ENCODE measurements at places on chromosomes 2 and 18. TPM values are rescaled to one million over a fixed set of nuclear protein-coding genes. Genes with fewer than 3 reads are reported as not detected.

CHRND gene
- not detected for polyA plus RNA-seq

SIX2 gene
- polyA plus RNA-seq: not detected

HAAO gene
- 0.21 TPM for polyA plus RNA-seq

C2orf92 gene
- not detected for polyA plus RNA-seq

CFC1 gene
- polyA plus RNA-seq: not detected

ALPG gene
- not detected for polyA plus RNA-seq

TMEM169 gene
- 2.4 TPM for polyA plus RNA-seq

RAMP1 gene
- 10.8 TPM for polyA plus RNA-seq

G6PC2 gene
- not detected for polyA plus RNA-seq

ADRA2B gene
- not detected for polyA plus RNA-seq

IGFBP5 gene
- polyA plus RNA-seq: not detected

PCARE gene
- not detected for polyA plus RNA-seq

COA5 gene
- 40.8 TPM for polyA plus RNA-seq

MYOM1 gene
- polyA plus RNA-seq: 0.18 TPM

ASXL3 gene
- polyA plus RNA-seq: not detected

CKAP2L gene
- polyA plus RNA-seq: not detected

CIB4 gene
- polyA plus RNA-seq: not detected

TRABD2A gene
- polyA plus RNA-seq: 81.2 TPM

PRKAG3 gene
- polyA plus RNA-seq: not detected

FZD7 gene
- not detected for polyA plus RNA-seq

GFPT1 gene
- polyA plus RNA-seq: 8.4 TPM

TLX2 gene
- polyA plus RNA-seq: 0.14 TPM

HNMT gene
- not detected for polyA plus RNA-seq

PAX8 gene
- 0.80 TPM for polyA plus RNA-seq

TMEM247 gene
- not detected for polyA plus RNA-seq

ACTG2 gene
- not detected for polyA plus RNA-seq

ATAD2B gene
- 7.1 TPM for polyA plus RNA-seq

ASB18 gene
- not detected for polyA plus RNA-seq

TAF4B gene
- 6.8 TPM for polyA plus RNA-seq

FNDC4 gene
- 0.11 TPM for polyA plus RNA-seq

CENPA gene
- polyA plus RNA-seq: not detected

POTEF gene
- 0.16 TPM for polyA plus RNA-seq

IL1F10 gene
- polyA plus RNA-seq: not detected

SLC4A3 gene
- polyA plus RNA-seq: not detected

POTEJ gene
- polyA plus RNA-seq: not detected

RNF152 gene
- not detected for polyA plus RNA-seq

PLEKHH2 gene
- not detected for polyA plus RNA-seq

TCF23 gene
- polyA plus RNA-seq: not detected

VWC2L gene
- polyA plus RNA-seq: not detected

Data from CD4-positive, alpha-beta memory T cell (primary cell).